Stimulated activated CD8-positive, alpha-beta memory T cell treated with anti-CD3 and anti-CD28 coated beads, Interleukin-4, amount 100 ng/mL, for 1 hour (primary cell): ENCODE measurements at places on chromosomes 3 and 15.
A peak's percentile ranks its signal among the peaks of the same experiment; 100 is the strongest.

GRCh38 chr15:28975766-28976179, 90.0 kb downstream of the APBA2 start:
- peak; percentile 42 for DNase-seq

DNA sequence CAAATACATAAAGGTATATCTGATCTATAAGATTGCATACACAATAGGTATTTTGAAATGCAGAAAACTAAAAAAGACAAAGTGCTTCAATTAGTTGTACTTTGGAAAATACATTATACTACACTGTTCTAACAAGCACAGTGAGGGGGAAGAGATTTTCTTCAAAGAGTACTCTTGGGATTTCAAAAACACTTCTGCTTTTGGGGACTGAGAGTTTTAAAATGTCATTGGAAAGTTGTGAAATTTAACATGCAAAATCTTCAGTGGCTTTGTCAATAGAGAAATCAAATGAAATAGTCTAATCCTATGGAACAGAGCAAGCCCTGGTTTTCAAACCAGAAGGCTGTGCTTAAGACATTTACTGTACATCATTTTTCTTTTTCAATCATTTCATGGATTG, 322.2 kb upstream of the SEMA6D start:
- no peak for DNase-seq

GRCh38 chr3:138381413-138381901, 33.1 kb downstream of the MRAS start:
- DNase-seq: no peak

DNA sequence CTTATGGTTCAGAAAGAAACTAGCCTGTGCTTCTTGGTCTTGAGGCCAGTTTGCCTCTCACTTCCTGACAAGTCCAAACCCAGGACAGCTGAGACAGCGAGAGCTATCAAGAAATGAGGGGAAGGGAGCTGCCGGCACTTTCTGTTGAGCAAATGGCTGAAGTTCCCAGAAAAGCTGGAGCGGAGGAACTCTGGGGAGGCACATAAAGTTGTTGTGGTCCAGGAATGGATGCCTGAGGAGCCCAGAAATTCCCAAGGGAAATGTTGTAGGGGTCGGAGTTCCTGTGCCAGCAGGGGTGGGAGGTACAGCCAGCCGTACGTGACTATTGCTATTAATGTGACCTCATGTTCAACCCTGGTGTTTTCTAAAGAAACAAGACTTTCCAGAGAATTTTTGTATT, 98.8 kb upstream of the TNFAIP8L3 start:
- DNase-seq: no peak

DNA sequence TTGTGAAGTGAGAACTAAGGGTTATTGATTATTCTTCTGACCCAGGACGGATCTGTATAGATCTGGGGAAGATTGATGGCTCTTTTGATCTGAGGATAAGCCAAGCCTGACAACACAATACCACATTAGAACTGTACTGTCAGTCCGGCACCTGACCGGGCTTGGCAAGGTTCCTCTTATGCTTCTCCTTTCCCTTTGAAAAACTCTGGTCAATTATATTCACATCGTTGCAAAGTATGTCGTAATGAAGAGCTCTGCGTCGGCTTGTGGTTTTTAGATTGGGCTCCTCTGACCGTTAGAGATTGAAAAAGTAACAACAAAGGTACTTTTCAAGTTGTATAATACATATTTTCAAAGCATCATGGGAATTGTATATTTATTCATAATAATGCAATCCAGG, 389.8 kb downstream of the NR2F2 start:
- DNase-seq: no peak

GRCh38 chr3:165549665-165550064, 287.6 kb downstream of the BCHE start:
- DNase-seq: no peak

GRCh38 chr3:129676985-129677384, 70.5 kb upstream of the PLXND1 start:
- DNase-seq: no peak

DNA sequence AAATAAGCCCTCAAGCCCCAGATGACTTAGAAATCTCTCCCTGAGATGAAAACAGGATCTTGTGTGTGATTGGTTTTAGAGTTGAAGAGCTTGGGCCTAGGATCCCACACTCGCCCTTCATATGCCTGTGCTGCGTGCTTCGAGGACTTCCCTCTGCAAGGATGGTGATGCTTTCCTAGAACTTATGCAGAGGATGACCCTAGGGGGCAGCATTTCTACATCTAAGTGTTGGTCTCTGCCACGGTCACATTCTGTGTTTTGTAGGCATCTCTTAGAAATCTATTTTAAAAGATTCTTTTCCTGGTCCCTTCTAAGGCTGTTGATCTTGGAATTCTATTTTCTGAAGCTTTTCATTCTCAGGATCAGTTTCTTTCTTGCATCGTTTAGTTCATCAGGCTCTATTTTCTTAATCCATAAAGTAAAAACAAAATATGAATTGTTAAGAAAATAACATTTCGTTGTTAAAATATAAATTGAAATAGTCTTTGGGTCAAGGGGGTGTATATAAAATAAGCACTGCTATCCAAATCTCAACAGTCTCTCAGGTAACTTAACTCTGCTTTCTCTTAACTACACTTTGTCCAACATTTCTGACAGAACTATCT, 45.7 kb downstream of the WDR76 start:
- no peak for DNase-seq

DNA sequence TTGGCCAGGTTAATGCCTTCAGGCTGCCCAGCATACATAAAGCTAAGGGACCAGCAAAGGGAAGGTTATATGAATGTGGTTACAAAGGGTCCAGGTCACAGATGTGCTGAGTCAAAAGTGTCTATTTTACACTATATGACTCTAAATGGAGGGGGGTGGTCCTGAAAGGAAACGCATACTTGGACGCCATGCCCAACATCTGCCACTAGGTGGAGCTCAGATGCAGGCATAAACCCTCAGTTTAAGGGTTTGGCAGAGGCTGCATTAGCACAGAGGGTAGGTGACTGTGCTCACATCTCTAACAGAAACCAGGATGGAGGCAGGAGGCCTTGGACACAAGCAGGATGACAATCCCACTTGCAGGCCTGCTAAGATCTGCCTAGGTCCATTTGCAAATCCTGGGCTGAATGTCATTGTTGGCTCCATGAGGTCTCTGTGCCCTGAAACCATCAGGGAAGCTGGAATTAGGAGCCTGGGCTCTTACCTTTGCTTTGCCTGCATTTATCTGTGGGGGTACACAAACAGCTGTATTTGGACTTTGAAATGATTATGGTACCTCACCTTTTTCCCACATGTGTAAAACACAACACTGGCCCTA, 55.8 kb downstream of the ZNF621 start:
- peak; percentile 31 for DNase-seq

DNA sequence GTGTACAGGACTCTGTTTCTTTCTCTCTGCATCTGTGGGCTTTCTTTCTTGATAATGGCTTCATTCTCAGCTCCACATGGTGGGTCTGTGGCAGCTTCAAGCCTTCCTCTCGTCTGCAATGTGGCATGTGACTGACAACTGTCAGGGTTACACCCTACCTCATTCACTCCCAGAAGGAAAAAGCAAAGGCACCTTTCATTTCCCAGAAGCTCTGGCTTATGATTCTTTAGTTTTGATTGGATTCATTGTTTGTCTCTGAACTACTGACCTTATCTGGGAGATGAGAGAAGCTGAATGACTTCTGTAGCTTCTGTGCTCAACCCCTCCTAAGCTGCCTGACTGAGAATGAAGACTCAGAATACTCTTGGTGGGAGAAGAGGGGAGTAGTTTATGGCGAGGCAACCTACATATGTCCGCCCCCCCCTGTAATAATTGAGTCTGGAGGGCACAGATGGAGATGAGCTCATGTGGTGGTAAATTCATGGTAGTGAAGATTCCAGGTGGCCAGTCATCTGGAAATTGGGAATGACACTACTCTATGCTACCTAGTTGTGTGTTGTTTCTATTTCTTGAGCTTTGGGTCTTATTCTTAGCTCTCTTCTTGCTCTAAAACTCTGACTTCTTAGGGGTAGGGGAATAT, 38.4 kb downstream of the KCNAB1 start:
- no peak for DNase-seq

GRCh38 chr15:67778968-67779548, 46.3 kb upstream of the SKOR1 start:
- DNase-seq: no peak

- no peak for DNase-seq
These were observed 819.7 kb upstream of the ALCAM start for GRCh38 chr3:104547031-104547430.
